ENCODE measurements at places on chromosomes 7 and 10. TPM values are rescaled to one million over a fixed set of nuclear protein-coding genes. Genes with fewer than 3 reads are reported as not detected.

HTR5A gene
- 2.6 TPM for polyA plus RNA-seq

CHST12 gene
- 8.9 TPM for polyA plus RNA-seq

CALHM2 gene
- polyA plus RNA-seq: 13.8 TPM

UTF1 gene
- polyA plus RNA-seq: 0.02 TPM

EVX1 gene
- polyA plus RNA-seq: 0.05 TPM

HOXA9 gene
- 4.9 TPM for polyA plus RNA-seq

SAMD9L gene
- 20.3 TPM for polyA plus RNA-seq

VIPR2 gene
- polyA plus RNA-seq: 22.8 TPM

STEAP1B gene
- polyA plus RNA-seq: 0.80 TPM

ITPRID1 gene
- 0.02 TPM for polyA plus RNA-seq

NPY gene
- polyA plus RNA-seq: 2.4 TPM

GBX1 gene
- polyA plus RNA-seq: 0.07 TPM

CALY gene
- polyA plus RNA-seq: 0.21 TPM

HELLS gene
- 8.5 TPM for polyA plus RNA-seq

NEBL gene
- polyA plus RNA-seq: 22.9 TPM

CTAGE6 gene
- 0.27 TPM for polyA plus RNA-seq

FAM24B gene
- polyA plus RNA-seq: 7.1 TPM

SLC13A1 gene
- 0.02 TPM for polyA plus RNA-seq

ZNF727 gene
- 0.05 TPM for polyA plus RNA-seq
